ENCODE measurements at places on chromosomes 7 and 10. TPM values are rescaled to one million over a fixed set of nuclear protein-coding genes. Genes with fewer than 3 reads are reported as not detected.

The EPC1 gene
- total RNA-seq = 116 TPM

The ANXA8L1 gene
- total RNA-seq = 9.1 TPM

The PGAM2 gene
- 3.1 TPM for total RNA-seq

The DKK1 gene
- total RNA-seq = 4.6 TPM

The SDHAF3 gene
- total RNA-seq = 22.3 TPM

The WNT8B gene
- total RNA-seq = 0.11 TPM

The TUBAL3 gene
- 0.16 TPM for total RNA-seq

The PLEKHS1 gene
- 0.42 TPM for total RNA-seq

The ODAD2 gene
- 2.7 TPM for total RNA-seq

The OPN4 gene
- total RNA-seq = not detected

The GNG11 gene
- total RNA-seq = 48.1 TPM

The NAT16 gene
- not detected for total RNA-seq

The CASP7 gene
- 38.4 TPM for total RNA-seq

The ANKRD2 gene
- total RNA-seq = 0.69 TPM

The SOSTDC1 gene
- 25.6 TPM for total RNA-seq

The OR6B1 gene
- total RNA-seq = not detected

The SEC23IP gene
- total RNA-seq = 26.5 TPM

The MYH16 gene
- total RNA-seq = not detected

The IFIT1 gene
- 40.8 TPM for total RNA-seq
